ENCODE measurements at places on chromosomes 1 and 21.

DNA sequence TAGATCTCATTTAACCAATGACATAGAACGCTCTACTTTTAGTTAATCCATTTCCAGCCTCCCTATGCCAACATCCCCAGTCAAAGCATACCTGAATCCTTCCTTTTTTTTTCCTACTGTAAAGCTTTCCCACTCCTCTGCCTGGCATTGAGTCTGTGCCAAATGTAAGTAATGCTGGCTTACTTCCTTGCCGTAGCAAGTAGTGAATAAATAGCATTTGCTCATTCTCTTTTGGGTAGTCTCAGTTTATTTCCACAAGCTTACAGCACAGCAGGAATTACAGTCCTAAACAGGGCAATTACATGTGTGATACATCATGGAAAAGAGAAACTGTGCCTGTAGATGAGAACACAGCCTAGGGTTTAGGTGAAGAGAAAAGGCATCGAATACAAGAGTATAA is 352.6 kb upstream of the NEGR1 start:
- DNase-seq: no peak

GRCh38 chr1:155226188-155226909 is 17.9 kb downstream of the MTX1 start:
- DNase-seq: peak; percentile 87

DNA sequence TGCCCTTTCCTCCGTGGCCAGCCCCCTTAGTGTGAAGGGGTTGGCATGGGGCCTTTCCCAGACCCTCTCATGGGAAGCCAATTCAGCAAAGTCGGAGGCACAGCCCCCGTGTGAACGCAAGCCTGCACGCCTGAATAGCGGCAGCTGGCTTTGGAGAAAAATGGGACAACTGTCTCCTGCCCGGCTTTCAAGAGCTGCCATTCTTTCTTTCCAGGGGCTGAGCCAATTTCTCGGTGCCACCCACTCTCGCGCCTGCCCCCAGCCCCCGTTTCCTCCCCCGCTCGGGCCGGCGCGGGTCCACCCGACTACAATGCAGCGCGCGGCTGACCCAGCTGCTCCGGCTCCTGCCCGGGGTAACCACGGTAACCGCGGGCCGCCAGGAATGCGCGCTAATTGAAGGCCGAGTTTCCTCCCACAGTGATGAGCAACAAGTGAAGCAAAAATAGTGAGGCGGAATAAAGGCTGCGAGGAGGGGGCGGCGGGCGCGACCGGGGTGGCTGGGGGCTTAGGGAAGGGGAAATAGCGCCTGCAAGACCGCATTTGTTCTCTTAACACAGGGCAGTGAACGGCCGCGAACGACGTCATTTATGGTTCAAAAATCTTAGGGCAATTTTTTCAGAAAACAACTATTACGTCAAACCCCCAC is 27.8 kb downstream of the ILDR2 start:
- peak; percentile 26 for DNase-seq

GRCh38 chr21:41712201-41712600 is 54.7 kb downstream of the RIPK4 start:
- no peak for DNase-seq

GRCh38 chr1:207815913-207816291 is 64.0 kb downstream of the CD46 start:
- peak; percentile 81 for DNase-seq

GRCh38 chr1:49102752-49103151 is 326.1 kb upstream of the BEND5 start:
- no peak for DNase-seq

DNA sequence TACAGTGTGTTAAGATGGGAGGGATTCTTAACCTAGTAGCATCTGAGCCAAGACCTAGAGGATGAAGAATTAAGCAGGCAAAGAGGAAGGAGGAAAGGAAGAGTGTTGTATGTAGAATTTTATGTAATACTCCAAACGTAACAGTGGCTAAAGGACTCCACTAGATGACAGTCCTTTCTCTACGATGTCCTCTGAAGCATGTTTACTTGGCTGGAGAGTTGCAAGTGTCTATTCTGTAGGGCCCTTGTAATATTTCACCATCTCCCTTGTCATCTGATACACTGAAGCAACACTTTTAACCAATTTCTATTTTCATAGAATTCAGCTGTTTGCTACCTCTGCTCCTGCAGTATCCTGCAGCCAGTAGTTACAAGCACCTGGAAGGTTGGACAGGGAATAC is 2.2 kb upstream of the YBX1 start:
- DNase-seq: no peak

DNA sequence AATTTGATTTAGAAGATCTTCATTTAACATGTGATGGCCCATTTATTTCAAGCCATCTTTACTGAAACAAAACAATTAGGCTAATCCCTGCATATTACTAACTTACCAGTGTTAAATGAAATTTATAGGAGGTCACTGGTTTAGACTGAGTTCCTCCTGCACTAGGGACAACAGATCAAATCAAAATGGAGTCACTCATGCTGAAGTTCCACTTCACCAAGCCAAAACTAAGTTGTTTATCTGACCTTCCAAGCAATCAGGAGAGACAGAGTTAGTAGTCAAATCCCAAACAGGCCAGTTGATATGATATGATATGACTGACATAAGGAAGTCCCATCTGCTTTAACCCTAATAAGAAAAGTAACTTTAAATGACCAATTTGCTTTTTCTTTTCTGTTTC is 4.8 kb downstream of the LYST start:
- no peak for DNase-seq

DNA sequence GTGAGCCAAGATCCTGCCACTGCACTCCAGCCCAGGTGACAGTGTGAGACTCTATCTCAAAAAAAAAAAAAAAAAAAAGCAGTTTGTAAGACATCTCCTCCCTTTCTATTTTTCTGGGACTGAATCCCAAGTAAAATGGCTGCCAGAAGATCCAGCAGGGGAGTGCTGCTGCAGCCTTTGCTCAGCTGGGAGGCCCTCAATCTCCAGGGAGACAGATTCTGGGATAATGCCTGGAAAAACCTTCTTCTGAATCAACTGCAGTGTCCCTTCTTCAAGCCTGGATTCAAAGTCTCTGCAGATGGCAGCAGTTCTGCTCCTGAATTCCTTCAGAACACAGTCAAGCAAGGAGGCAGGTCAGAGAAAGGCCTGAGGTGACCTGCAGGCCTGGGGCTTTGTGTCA is 191.0 kb upstream of the NRIP1 start:
- no peak for DNase-seq

DNA sequence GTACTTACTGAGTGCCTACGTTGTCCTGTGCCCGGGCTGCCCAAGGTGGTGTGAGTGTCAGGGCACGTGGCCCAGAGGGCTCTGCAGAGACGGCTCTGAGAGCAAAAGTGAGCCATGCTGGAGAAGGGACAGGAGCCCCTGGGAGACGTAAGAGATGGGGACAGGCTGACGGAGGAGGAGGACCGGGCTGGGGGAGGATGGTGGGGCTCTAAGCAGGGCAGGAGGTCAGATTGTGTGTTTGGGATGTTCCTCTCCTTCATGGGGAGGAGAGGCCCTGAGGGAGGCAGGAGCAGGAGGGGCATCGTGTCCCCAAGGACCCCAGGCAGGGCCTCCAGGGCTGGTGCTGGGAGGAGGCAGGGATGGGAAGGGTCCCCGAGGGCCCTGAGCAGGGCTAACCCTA is 158.9 kb downstream of the PCBP3 start:
- DNase-seq: no peak

DNA sequence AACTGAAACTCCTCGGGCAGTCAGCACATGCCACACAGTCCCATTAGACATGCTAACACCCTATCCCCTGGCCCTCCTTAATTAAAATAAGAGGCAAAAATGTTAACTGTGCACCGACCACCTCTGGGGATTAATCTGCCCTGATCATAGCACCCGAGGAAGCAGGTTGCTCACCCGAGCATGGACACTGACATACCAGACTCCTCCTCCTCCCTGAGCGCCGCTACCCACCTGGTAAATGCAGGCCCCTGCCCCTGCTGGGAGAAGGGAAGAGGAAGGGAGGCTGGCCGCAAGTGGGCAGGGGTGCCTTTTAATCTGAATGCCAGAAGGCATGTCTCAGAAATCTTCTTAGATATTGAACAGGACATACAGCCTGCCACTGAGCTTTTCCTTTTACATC is 360.9 kb downstream of the RRAGC start:
- DNase-seq: no peak

- no peak for DNase-seq
Observed at GRCh38 chr1:1629430-1630190, 2.4 kb upstream of the MMP23B start.

DNA sequence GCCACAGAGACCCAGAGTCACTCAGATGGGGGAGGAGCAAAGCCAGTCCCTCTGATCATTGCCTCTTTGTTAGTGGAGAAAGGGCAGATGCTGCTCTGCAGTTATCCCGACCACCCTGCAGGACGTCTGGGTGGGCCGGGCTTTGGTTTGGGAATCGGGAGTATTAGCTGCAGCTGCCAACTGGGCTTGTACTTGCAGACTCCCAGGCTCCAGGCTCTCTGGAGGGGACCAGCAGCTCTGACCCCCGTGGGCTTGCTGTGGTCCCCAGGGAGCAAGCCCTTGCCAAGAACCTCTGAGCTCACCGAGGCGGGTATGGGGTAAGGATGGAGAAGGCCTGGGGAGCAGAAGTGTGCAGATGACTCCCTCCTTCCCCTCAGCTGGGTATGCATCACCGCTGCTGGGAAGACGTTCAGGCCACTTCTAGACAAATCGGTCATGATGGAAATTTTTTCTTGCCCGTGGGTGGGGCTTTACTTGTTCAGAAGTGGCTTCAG is 21.6 kb downstream of the MAPKAPK2 start:
- DNase-seq: peak; percentile 95

- peak; percentile 11 for DNase-seq
Observed at GRCh38 chr1:10338047-10338446, 60.8 kb upstream of the PGD start.

- DNase-seq: peak; percentile 5
Observed at GRCh38 chr1:107140703-107141490, at the start of gene NTNG1. Gene NTNG1, plus strand, starts transcription at chr1:107141039.

DNA sequence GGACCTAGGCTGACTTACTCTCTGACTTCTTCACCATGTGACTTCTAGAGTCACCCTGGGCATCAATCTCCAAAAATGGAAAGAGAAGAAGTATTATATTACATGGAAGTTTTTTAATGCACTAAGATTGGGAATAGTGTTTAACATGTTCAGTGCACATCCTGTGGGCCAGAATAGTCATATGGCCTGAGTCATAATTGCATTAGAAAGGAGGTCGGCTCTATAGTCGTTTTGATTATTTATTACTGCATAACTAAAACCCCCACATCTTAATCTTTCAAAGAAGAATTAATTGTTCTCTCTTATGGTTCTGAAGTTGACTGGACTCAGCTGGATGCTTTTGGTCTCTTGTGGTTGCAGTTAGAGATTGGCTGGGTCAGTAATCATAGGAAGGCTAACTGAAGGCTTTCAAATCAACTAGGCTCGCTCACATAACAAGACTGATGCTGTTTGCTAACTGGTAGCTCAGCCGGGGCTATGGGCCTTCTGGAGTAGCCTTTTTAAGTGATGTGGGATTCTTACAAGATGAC is 810.6 kb upstream of the ADGRL4 start:
- DNase-seq: no peak

DNA sequence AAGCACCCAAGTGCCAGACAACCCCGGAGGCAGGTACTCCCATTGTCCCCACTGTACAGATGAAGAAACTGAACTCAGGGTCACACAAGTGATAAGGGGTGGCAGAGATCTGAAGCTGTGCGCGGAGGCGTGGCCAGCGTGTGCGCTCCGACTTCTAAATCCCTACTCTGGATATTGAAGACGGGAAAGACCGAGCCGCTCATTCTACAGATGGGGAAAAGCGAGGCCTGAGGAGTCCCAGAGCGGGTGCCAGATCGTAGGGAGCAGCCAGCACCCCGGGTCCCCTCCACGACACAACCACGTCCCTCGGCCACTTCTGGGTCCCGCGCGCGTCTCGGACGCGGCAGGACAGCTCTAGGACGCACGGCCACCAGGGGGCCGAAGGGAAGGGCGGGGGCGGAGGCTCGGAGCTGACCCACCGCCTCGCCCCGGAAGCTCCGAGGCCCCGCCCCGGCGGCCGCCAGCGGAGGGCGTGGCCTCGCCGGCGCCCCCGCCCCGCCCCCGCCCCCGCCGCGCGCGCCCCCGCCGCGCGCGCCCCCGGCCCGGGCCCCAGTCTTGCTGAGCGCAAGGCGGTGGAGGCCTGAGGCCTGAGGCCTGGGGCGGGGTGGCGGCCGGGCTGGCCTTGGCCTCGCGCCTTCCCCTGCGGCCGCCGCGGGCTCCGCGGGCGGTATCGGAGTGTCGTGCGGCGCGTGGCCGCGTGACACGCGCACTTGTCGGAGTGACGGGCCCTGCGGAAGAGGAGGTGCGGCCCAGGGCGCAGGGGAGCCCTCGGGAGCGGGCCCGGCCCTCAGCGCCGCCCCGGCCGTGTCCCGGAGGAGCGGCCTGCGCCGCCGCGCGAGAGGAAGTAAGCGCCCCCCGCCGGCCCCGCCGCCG is at the start of gene H6PD:
TSS of gene H6PD (plus strand) at position 552 of the 873 bp plus-strand sequence. CDS start 10,161 bp downstream, outside the sequence.
- DNase-seq: peak; percentile 96

DNA sequence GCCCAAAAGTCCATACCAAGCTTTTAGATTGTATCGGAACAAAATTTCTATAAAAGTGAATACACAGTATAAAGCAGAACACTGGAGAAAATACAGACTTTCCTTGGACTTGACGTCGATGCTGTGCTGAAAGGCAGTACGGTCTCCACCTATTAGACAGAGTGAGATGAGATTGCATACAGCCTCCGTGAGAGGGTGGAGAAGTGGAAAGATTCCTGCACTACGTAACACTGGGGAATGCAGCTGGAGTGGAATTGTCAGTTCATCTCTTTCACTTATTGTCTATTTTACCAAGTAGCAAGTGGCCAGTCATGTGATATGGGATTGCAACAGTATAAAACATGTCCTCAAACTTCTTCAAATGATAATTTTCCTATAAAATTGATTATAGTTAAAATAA is 209.5 kb downstream of the ZP4 start:
- DNase-seq: no peak

DNA sequence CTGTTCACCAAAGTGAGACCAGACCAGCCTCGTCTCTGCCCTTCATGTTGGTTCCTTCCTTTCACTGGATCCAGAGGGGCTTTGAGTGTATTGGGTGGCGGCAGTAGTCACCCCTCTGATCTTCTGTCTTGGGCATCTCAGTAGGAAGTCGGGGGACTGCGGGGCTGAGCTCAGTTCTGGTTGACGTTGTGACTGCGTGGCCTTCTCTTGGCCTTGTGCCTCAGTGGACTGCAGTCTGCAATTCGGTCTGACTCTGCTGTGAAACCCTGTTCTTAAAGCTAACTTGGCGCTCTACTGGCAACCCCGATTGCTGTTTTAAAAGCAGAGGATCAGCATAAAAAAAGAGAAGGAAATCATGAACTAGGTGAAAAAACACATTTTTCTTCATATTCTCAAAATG is 56.7 kb downstream of the SLC37A1 start:
- no peak for DNase-seq

- DNase-seq: no peak
Observed at GRCh38 chr1:216750031-216750627, 26.9 kb upstream of the ESRRG start.

DNA sequence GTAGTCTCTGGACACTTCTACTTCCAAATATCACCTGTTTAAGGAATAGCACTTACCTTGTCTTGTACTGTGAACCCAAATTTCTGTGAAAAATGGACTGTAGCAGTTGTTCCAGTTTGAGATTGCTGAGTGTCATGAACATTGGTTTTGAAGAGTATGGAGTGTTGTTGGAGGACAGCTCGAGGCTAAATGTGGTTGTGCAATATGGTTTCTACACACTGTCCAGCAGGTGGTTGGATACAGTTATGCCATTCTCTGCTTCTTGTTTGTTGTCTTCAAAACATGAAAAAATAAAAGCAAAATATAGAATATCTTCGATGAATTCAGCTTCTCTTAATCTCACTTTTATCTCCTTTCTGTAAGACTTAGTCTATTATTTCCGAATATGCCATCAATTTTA is 67.1 kb downstream of the DDR2 start:
- DNase-seq: no peak

- no peak for DNase-seq
Observed at GRCh38 chr1:202106340-202107254, 16.1 kb upstream of the GPR37L1 start.
